ENCODE measurements at places on chromosomes 6 and 20.

- DNase-seq: peak; percentile 63
Measured at GRCh38 chr6:18023891-18024290, 36.5 kb upstream of the KIF13A start.

GRCh38 chr20:49916146-49917002, 1.0 kb upstream of the SPATA2 start:
- DNase-seq: peak; percentile 20

- no peak for DNase-seq
Measured at GRCh38 chr6:157769776-157770426, 53.1 kb upstream of the SNX9 start.

GRCh38 chr6:89790403-89790802, 29.2 kb downstream of the MDN1 start:
- no peak for DNase-seq

- peak; percentile 44 for DNase-seq
Measured at GRCh38 chr20:35273449-35274171, 4.3 kb downstream of the MMP24OS start.

DNA sequence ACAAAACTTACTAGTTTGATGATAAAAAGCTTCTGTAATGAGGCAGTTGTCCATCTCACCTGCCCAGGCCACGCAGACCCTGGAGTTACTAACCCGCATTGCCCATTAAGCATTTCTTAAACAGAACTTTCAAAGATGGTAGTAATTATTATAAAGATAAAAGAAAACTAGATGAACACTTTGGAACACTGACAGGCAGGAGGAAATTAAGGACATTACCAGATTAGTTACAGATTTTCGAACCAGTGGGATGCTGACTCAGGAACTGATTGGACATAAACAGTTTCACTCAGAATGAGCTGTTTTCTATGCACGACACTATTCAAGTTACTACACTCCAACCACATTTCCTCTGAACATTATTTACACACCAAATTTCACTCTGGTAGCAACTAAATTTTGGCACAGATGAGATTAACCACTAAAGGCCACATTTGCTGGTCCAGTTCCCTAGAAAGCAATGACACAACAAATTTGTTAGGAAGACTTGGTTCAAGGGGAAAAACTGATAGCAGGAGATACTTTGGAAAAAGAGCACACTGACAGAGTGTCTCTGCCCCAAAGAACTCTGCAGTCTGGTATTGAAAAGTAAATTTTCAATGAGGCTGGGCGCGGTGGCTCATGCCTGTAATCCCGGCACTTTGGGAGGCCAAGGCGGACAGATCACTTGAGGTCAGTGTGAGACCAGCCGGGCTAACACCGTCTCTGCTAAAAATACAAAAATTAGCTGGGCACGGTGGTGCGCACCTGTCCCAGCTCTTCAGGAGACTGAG, 3.0 kb downstream of the ROMO1 start:
- no peak for DNase-seq
